CD4-positive, alpha-beta T cell treated with Interleukin-1 beta for 1 hour (primary cell): ENCODE measurements at places on chromosomes 13 and 19.

DNA sequence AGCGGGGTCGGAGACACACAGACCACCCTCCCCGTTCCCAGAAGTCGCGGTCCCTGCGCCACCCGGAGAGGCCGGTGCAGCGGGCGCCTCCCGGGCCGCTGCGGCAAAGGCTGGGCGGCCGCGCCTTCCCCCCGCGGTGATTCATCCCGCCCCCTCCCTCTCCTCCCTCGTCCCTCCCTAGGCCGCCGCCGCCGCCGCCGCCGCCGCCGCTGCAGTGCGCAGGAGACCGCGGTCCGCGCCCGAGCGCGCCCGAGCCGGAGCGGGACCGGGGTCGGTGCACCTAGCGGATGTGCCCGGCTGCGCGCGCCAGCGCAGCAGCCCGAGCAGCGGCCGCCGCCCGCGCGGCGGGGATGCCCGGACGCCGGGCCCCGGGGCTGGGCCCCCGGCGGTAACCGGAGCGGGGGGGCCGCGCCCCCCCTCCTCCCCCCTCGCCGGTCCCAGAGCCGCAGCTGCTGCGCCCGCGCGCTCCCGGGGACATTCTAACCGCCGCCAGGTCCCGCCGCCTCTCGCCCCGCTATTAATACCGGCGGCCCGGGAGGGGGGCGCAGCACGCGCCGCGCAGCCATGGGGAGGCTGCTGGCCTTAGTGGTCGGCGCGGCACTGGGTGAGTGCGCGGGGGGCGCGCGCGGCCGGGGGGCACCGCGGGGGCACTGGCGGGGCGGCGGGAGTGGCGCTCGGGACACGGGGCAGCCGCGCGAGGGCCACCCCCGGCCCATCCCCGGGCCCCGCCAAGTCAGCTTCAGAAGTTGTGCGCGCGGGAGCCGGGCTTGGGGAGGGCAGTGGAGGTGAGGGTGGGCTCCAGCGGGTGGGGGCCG, at the start of gene SCN1B:
Gene SCN1B, plus strand, starts transcription at position 214 of the 815 bp plus-strand sequence. Its CDS starts 351 bp downstream, at position 565.
- DNase-seq: peak; percentile 56

GRCh38 chr19:17333611-17334413, 843 bp downstream of the ANO8 start:
- DNase-seq: peak; percentile 72

DNA sequence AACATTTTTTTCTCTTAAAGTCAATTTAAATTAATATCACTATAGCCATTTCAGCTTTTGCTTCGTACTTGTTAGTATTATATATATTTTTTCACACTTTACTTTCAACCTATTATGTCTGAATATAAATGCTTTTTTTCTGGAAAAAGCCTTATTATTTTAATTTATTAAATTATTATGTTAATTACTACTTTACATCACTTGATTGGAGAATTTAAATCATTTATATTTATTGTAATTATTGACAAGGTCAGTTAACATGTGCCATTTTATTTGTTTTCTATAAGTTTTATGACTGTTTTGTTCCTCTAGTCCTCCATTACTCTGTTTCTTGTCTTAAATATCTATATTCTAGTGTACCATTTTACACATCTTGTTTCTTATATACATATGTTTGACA, 1333.4 kb upstream of the MIR17HG start:
- DNase-seq: no peak

DNA sequence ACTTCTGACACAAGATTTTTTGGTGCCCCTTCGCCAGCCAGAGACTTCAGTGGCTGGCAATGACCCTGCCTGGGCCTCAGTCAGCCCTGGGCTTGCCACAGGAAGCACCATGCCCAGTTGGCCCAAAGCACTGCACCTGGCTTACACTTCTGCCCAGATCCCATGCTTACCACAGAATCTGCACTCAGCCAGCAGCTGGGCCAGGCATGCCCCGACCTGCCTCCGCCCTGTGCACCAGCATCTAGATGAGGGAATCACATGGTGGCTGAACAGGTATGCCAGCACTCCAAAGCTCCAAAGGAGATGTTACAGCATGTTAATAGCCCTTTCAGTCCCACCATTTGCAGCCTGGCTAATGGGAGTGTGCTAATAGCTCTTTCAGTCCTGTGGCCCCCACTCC, 690.9 kb downstream of the SLITRK6 start:
- no peak for DNase-seq

DNA sequence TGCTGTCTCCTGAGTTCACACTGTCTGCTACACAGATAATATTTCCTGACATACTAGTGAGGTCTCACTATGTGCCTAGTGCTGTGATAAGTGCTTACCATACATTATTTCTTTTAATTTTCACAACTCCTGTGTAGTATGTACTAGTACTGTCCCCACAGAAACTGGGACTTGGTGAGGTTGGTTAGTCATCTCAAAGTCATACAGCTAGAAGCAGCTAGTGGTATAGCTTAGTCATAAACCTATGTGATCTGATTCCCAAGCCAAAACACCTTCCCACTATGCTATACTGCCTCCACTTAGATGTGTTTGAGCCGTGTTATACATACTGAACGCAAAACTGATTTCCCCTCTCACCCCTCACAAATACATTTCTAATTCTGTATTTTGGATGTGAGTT, 10.5 kb downstream of the MTMR6 start:
- DNase-seq: no peak

- no peak for DNase-seq
Measured at GRCh38 chr19:49347191-49347590, 12.0 kb downstream of the CD37 start.

GRCh38 chr13:95181586-95181985, 119.7 kb downstream of the ABCC4 start:
- DNase-seq: no peak

DNA sequence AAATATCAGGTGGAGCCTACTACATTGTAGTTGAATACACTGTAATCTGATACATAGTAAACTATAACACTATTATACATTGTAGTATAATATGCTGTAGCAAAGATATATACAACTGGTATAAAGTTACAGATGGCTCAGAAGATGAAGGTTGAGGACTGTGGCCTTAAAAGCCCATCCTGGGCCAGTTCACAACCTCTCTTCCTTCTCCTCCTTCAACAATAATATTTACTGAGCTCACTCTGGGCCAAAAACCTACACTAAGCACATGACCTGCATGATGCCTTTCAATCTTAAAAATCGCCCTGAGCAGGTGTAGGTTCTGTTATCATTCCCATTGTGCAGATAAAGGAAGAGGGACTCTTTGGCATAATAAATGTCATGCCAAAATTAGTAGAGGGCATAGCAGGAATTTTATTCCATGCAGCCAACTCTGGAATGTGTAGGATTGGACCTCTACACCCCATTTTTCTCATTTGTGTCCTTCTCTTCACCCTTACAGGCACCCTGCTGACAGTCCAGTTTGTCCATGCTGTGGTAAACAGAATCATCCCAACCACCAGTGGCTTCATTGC, 14.6 kb upstream of the SIN3B start:
- no peak for DNase-seq

GRCh38 chr13:55160867-55161266, 1979.9 kb upstream of the PRR20A start:
- no peak for DNase-seq

DNA sequence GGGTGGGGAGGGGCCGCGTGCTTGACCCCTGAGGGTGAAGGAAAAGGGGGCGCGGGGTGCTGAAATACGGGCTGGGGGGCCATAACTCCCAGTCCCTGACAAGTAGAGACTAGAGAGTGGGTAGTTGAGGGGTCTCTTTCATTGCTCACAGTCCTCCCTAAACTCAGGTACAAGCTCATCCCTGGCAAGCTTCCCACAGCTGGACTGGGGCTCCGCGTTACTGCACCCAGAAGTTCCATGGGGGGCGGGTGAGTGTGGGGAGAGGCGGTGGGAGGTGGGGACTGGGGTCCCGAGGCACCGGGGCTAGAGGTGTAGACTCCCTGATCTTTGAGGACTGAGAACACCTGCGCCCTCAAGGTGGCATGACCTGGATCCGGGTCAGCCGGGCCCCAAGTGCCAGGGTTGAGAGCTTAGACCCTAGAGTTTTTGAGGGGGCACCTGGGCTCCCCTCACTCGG, 1.3 kb downstream of the ETV2 start:
- DNase-seq: no peak

DNA sequence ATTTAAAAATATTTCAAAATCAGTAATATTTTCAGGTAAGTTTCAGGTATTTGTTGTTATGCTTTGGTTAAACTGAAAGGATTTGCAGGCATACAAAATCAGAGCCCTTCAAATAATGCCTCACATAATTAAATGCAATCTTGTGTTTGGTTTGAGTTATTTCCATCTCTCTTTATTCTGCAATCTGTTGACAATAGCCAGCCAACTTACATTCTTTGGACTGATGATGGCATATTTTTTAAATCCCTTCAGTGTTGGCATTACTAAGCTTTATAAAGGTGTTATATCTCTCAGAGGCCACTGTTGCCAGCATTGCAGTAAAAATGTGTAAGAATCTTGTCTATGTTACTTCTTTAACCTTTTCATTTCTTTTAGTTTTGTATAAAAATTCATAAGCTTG, 257.2 kb upstream of the RFC3 start:
- no peak for DNase-seq

DNA sequence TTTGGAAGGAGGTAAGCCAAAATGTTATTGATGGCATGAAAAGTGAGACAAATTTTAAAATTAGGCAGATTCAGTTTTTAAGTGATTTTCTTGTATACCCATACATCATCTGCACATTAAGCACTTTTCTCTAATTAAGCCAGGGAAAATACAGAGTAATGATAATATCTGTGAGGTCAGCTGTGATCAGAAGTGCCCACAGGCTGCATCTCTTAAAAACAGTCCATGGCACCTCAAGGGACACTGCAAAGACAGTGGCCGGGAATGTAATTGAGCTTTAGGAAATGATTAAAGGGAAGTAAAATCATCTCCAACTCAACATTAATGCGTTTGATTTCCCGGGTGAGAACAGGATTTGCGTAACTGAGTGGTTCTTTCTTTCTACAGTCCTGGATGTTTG, 2.0 kb downstream of the COL4A1 start:
- DNase-seq: no peak

- no peak for DNase-seq
Measured at GRCh38 chr19:14006766-14007562, 844 bp upstream of the RFX1 start.

DNA sequence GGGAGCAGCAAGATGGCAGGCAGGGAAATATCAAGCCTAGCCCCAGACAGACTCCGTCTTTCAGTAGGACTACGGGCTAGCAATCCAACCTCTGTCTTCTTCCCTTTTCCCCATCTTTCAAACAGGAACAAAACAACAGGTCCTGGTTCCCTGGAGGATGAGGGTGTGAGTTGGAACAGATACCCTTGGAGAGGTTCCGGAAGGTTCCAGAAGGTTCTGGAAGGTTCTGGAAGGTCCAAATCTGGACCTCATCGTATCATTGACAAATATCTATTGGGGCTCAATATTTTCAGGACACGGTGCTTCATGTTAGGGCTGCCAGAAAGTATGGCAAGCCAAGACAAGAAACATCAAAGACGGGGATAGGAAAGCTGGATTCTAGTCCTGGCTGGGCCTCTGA, 28.5 kb upstream of the FEM1A start:
- DNase-seq: no peak

DNA sequence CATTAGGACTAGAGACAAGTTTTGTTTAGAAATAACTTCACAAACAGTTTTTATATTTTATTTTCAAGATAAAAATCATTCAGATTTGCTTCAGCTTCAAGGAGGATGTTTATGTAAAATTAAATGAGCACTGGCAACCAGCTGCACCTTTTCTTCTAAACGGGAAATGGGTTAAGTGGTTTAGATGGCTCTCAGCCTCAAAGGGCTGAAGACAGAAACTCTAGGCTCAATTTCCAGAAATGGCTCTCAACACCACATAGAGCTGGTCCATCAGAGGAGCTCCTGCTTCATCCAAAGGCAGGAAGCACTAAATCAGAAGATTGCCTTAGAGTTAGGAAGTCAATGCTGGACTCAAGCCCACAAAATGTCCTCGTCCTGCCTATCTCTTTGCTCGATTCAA, 74.7 kb downstream of the ZNF429 start:
- no peak for DNase-seq

DNA sequence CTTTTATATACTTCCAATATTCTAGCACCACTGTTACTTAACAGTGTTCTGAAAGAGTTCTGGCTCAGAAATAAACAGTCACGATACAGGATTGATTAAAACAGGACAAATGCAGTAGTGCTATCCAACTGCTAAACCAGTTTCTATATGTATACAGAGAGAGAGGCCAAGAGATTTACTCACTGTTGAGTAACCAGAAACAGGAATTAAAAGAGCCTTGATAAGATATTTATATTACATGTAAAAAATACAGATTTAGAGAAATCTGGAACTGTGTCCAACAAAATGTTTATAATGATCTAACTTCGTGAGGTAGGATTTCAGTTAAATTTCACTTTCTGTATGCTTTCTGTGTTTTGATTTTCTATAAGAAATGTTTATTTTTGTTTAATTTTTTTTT, 116.6 kb downstream of the CDK8 start:
- DNase-seq: no peak
